CD4-positive, alpha-beta T cell treated with Interleukin-12 subunit alpha and Interleukin-12 subunit beta, for 1 hour (primary cell): ENCODE measurements at places on chromosomes 6 and 20.

GRCh38 chr6:106397431-106397830 is 36.9 kb downstream of the CRYBG1 start:
- no peak for DNase-seq

DNA sequence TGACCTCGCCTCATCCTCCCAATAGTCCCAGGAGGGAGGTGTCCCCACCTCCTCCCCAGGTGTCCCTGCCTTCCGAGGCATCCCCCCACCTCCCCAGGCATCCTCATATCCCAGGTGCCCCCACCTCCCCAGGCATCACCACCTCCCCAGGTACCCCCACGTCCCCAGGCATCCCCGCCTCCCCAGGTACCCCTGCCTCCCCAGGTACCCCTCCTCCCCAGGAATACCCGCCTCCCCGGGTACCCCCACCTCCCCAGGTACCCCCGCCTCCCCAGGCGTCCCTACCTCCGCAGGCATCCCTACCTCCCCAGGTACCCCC is 198.9 kb downstream of the SYNDIG1 start:
- DNase-seq, result no peak

- DNase-seq, result no peak
Observed at GRCh38 chr20:36385503-36385902, 79.4 kb downstream of the DLGAP4 start.

GRCh38 chr6:32092760-32093497 is 16.2 kb downstream of the TNXB start:
- DNase-seq, result no peak

DNA sequence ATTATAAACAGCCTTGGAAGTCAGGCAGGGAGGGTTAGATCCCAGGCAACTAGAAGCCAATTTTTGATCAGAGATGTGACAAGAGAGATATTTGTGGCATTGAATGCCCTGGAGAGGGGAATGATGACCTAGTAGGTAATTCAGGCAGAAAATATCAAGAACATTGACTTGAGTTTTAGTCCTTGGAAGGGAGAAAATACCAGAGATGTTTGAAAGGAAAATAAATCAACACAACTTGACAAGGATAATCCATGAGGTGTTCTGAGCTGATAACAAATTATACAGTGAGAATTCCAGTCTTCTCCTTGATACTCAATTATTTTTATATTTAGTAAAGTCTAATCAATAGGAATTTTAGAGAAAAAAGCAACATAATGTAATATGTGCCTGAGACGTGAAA is 10.6 kb upstream of the MARCKS start:
- no peak for DNase-seq

GRCh38 chr6:148868901-148869300 is 122.1 kb downstream of the UST start:
- DNase-seq, result no peak

DNA sequence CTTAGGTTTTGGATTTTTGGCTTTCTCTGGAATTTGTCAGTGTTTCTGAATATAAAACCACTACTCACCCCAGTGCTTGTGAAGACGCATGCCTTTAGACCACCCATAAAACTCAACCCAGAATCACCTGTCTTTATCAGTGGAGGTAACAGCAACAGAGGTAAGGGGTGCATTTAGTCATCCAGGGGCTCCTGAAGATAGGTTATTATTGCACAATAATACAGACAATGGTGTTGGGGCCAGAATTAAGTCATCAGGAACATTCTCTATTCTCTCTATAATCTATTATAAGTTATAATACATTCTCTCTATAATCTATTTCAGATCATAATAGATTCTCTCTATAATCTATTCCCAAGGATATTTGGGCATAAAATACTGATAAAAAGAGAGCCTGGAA is 100.2 kb upstream of the KCNQ5 start:
- no peak for DNase-seq

- no peak for DNase-seq
Observed at GRCh38 chr20:6914986-6915385, 147.5 kb downstream of the BMP2 start.

GRCh38 chr6:53382421-53382820 is 33.7 kb upstream of the ELOVL5 start:
- DNase-seq, result no peak

DNA sequence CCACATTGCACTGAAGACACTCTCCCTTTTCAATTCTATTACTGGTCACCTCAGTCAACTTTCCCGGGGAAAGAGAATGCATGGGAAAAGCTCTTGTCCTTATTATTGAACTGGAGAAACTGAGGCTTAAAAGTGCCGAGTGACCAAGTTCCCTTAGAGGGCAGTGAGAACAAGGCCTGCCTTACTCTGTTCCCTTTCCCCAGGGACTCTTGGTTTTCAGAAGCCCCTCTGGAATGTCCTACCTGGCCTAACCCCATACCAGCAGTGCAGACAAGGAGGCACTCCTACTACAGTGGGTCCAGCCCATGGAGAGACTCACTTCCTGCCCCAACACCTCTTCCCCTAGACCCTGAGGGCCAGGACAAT is 6.1 kb downstream of the SRXN1 start:
- no peak for DNase-seq

- DNase-seq, result peak; percentile 51
Observed at GRCh38 chr6:138765896-138766655, 7.5 kb upstream of the CCDC28A start.

DNA sequence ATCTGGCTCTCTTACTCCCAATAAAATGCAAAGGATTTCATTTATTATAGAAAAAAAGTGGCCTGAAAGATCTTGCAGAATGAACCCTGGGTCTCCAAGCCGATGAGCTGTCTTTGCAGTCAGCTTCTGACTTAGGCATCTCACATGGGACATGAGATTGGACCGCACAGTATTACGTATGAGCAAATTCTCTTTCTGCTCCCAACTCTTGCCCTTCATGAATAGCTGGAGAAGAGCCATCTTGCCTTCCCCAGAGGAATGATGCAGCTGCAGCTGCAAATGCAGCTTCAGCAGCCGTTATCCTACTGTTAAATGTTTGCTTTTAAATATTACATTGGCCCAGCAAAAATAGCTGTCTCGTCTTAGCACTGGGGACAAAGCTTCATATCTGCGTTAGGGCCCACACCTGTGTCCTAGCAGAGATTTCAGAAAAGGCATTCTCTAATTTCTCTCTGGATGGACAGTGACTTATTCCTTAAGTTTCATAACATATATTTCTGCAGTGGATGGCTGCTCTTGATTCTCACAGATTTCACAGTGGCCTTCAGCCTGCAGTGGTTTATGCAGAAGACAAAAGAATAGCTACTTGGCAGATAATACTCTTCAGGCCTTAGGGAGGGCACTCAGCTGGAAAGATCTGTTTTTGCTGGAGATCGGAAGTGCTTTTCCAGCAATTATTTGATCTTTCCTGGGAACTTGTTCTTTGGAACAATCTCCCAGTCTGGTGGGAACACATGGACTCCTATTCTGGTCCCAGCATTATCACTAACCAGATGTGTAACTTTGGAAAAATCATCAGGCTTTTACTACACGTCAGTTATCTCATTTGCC is 129.2 kb downstream of the FYN start:
- no peak for DNase-seq

- no peak for DNase-seq
Observed at GRCh38 chr6:37273690-37274089, 15.7 kb upstream of the TMEM217 start.

GRCh38 chr6:155259204-155259603 is 4.6 kb upstream of the CLDN20 start:
- DNase-seq, result no peak

- DNase-seq, result peak; percentile 44
Observed at GRCh38 chr6:42781546-42781795, 381 bp upstream of the BICRAL start.

DNA sequence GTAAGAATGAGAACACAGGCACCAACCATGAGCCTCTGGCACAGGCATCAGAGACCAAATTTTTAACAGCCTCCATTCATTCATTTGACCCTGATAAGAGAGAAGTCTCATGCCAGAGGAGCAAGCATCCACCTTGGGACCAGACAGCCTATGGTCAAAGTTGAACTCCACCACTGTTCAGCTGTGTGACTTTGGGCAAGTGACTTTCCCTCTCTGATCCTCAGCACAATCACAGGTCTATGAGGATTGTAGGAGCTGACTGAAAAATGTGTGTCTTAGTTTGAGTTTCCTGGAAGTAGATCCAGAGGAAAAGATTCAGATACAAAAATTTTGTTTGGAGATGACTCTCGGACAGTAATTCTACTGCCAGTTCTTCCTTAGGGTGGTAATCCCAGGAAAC is 645.1 kb upstream of the DEFB115 start:
- no peak for DNase-seq

GRCh38 chr6:105449756-105450390 is 47.0 kb upstream of the PREP start:
- DNase-seq, result no peak

DNA sequence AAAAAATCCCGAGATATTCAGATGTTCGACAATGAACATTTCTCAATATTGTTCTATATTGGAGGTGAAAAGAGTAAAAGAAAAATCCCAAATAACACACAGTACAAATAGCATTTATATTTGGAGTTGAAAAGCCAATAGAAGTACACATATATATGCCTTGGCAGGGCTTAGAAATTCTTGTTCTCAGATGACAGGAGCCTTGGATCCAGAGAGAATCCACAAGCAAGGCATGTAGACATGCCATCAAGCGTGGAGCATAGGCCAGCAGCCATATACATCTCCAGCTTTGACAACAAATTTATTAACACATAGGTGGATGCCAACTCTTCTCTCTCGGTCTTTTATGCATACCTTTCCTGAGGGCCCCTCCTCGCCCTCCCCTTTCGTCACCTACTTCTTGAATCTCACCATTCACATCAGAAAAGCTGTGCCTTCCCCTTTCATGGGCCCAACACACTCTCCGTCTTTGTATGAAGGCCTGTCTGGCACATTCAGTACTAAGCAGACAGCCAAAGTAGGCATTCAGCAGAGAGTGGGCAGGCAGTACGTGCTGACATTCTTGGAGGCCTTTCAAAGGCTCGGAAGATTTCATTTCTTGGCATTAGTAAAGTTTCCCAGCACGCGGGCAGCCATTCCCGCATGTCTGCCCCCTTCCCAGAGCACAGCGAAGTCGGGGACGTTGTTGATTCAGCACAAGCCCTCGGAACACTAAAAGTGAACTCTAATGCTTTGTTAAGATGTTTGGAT is 18.2 kb downstream of the NEDD9 start:
- DNase-seq, result no peak

DNA sequence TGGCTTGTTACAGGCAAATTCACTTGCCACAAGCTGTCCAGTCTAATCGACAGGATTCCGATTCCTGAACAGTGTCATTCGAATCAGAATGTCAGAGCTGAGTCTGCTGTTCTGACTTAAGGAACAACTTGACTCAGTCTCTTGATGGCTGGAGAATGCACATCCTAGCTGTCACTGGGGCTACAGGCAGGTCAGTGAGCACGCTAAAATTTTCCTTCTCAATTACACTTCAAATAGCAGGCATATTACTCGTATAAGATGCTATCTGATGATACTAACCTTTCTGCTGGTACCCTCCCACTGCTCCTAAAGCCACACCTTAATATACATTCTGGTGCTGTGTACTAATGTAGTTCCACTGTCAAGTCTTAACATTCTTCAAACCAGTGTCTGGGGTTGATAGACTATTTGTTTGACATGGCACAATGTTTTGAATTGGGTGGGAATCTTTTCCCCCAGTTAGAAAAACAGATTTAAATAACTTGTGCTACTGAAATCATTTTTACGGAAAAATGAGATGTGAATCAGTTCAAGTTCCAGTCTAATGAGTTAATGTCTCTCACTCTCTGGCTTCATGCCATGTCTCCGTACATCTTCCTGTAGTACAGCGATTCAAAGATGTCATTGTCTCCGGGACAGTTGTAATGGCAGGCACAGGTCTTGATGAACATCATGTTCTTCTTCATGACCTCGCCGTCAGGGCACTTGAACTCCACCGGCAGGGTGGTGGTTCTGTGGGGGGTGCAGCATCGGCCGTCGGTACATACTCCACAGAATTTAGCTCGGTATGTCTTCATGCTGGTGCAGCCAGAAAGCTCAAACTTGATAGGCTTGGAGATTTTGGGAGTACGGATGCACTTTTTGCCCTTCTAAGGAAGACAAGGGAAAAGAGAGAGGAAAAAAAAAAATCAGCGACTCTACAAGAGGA is 2.2 kb downstream of the CCN2 start:
- no peak for DNase-seq

DNA sequence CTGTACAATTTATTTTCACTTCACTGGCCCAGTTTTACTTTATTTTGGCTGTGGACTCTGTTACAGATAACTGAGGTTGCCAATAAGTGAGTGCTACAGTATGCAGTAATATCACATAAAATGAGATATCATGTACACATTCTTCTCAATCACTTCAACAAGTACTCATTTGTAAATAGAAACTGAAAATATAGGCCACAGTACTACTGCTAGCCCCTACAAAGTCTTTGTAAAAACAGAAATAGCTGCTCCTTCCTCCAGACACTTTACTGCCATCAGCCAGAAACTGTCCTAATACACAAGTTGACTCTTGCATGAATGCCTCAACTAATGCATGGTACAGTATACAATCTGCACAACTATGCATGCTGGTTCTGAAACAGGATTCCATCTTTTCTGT is 9.2 kb downstream of the DTNBP1 start:
- no peak for DNase-seq

DNA sequence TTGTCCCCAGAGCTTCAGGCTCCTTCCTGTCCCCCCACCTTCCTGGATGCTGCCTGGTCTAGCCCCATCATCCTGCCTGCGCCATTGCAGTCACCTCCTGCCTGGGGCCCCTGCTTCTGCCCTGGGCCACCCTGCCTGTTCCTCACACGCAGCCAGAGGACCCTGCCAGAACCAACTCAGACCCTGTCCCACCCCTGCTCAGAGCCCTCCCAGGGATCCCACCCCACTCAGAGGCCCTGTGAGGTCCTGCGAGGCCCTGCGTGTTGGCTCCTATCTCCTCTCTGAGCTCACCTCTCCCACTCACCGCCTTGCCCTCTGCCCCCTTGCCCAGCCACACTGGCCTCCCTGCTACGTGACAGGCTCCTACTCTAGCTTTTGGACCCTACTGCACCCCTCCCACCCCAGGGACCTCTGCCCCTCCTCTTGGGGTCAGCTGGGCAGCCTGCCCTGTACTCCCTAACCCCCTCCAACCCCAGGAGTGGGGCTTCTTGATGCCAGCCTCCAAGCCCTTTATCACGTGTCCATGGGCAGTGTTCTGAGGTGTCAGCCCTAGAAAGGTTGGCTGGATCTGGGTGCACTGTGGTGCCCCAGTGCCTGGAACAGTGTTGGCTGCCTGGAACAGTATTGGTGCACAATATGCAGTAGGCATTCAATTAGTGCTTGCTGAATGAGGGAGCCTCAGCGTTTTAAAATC is 68.3 kb downstream of the CEBPB start:
- DNase-seq, result no peak

- no peak for DNase-seq
Observed at GRCh38 chr20:37528446-37529213, 954 bp upstream of the BLCAP start.

GRCh38 chr6:14885498-14885897 is 360.4 kb upstream of the JARID2 start:
- no peak for DNase-seq

DNA sequence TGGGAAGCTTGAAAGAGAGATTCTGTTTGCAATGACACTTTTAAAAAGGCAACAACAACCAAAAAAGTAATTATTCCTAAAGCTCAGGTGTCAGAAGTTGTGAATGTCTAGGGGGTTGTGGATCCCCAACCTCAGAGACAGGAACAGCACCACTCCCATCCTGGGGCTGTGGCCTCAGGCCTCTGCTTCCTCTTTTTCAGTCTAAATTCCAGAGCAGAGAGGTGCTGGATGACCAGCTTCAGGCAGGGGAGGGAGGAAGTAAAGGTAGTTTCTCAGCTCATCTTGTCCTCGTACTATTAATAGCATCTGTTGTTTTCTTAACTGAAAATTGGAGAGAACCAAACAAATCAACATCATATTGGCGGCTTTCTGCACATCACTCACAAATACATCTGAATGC is 8.3 kb downstream of the NT5E start:
- DNase-seq, result no peak
